Kidney tubule cell (primary cell): ENCODE measurements at places on chromosomes 7 and 10.
A peak's percentile ranks its signal among the peaks of the same experiment; 100 is the strongest.

DNA sequence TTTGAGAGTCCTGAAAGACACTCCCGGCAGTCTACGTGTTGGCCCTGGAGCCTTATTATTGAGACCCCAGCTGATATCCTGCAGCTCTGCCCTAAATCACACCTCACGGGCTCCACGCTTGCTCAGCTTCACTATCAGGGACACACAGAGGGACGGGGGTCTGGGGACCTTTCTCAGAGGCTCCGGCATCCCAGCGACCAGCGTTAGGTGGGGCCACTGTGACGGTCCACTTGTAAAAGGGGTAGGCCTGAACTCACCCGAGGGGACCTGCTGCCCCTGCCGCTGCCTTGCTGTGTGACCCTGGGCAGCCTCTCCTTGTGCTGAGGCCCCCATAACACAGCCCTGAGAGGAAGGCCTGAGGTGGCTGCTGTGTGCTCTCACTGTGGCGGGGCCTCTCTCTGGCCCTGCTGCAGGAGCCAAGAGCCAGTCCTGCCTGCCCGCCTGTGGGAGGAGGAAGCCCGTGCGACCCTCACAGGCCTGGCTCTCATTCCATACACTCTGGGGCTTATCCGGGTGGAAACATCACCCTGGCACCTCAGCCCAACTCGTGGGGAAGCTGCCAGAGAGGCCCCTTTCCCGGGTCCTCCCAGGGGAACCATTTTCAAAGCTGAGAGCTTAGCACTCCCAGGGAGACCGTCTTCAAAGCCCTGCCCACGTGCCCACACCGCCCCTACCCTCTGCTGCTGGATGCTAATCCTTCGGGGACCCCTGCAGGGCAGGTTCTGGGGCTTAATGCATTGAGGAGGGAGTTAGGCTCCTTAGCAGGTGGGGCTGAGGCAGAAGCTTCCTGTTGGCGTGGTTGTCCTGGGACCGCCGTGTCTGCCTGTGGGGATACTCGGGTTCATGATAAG, 21.7 kb downstream of the AQP1 start:
- no peak for DNase-seq

DNA sequence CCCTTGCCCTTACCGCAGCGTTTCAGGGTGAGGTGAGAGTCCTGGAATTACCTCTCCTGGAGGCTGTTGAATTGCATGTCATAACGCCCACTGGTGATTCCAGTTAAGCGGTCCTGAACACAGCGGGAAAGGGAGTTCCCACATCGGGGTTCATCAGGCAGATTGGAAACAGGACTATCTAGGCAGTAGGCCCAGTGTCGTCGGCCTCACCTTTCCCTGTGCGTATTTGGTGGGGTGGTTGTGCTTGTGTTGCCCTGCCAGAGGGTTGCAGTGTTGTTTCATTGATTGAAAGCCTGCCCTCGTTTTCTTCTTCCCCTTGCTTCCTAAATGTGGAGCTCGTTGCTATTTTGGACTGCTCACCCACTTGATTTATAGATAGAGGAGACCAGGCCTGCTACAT, 10.6 kb upstream of the SUN1 start:
- peak; percentile 25 for DNase-seq

- peak; percentile 79 for DNase-seq
Measured at GRCh38 chr7:117777335-117778142, 95.7 kb downstream of the CTTNBP2 start.

DNA sequence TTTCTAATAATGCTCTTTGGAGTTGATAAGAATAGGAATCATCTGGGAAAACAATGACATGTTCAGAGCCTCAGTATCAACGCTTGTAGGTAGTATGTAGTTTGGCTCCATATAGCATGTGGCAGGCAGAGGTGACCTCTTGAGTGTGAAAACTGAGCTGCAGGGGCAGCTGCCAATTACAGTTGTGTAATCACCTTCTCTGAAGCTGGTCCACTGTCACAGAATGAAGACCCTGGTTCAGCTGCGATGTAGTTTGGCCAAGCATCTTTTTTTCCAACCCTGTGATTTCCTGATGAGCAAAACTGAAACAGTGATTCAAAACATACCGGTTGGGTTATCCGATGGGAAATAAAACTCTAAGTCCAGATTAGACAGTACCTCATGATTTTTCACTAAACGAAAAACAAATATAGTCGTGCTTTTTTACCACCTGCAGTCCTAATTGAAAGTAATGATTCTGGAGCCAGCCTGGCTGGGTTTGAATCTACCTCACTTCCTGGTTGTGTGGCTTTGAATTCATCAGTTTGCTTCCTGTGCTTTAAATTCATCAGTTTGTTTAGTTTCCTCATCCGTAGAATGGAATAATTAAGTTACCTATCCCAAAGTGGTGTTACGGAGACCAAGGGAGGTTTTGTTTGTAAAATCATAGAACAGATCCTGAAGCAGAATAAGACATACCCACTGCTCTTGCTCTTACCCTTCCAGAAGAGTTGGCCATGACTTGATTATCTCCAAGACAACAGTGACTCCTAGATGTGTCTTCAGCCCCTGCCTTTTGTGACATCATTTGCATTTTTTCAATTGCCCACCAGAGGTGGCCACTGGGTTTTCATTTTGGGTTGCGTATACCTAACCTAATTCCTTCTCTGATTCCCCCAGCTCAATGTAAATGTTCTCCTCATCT, 87.4 kb downstream of the CELF2 start:
- no peak for DNase-seq

- peak; percentile 72 for DNase-seq
Measured at GRCh38 chr7:143882604-143883078, 19.3 kb downstream of the TCAF1 start.

DNA sequence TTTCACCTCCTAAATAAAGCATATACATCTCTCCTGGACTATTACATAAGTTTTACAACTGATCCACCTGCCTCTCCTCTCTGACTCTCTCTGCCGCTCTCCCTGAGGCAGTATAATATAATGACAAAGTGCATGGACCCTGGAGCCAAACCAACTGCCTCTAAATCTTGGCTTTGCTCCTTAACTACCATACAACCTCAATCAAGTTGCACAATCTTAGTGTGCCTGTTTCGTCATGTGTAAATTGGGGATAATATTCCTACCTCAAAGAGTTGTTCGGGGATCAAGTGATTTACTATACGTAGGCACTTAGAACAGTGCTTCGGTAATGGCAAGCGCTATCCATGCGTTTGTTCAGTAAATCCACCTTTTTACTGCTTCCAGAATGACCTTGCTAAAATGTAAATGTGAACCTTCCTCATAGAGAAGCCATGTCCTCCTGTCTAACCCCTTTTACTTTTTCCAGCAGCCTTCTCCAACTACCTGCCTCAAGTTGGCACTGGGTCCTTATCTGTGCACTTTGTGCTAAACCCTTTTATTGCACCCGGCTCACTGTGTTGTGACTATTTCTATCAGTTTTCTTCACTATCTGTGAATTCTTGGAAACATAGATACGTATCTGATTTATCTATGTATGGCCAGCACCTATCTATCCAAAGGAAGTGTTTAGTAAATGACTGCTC, 30.6 kb upstream of the DLD start:
- no peak for DNase-seq

DNA sequence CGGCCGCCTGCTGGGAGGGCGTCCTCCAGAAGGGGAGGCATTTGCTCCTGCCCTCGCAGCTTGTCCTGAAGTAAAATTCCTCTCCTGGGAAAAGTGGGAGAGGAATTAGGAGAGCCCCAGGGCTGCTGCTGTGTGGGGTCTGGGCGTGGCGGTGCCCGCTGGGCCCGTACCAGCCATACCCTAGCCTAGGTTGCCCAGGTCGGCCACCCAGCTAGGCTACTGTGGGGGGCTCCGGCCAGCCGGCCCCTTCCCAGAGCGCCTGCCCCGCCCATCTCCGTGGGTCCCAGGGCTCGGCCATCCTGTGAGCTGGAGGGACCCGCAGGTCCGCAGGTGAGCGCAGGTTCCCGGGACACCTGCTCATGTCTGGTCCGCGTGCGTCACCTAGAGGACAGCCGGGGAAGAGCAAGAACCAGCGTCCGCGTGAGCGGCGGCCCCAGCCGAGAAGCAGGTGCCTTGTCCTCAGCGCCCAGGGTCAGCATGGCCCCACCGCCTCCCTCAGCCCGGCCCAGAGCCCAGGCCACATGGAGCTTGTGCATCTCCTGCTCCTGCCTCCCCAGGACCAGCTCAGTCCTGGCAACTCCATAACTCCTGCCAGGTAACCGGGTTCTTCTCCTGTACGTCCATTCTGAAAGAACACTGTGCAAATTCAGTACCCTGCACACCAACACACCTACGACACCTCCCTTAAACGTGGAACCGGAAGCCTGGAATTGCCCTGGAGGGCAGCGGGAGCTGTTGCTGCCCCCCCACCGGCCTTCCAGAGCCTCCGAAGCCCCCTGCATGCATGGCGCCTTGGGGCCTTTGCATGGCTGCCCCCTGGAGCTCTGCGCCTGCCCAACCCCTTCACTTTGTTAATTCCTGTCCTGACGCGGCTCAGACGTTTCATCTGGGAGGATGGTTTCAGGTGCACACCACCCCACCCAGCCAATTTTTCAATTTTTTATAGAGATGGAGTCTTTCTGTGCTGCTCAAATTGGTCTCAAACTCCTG, 22.8 kb upstream of the FOXL3 start:
- peak; percentile 30 for DNase-seq

DNA sequence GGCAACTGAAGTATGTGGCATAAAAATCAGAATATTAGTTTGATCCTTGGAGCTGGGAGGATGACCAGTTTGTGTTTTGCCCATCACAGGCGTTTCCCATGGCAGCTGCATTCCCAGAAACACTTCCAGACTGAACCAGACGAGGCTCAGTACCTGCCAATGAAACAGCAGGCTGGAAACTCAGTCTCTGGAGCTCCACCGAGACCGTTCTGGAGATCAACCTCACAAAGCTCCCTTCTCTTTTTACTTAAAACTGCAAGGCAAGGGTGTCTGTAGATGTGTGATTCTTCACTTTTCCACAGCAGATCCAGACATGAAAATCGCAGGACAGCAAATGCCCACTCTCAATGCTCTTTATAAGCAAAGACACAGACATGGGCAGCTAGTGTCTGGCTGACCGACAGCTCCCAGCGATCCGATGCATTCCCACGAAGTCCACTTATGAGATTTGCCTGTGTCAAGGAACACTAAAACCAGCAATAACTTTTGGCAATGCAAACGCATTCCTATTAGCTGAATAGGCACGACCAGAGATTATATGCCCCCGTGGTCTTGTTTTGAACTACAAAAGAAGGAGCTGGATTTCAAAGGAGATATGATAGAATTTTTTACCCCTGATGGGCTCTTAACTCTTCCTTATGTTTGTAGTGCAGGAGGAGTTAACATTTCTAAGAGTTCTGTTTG, 72.6 kb downstream of the ADAM12 start:
- no peak for DNase-seq

DNA sequence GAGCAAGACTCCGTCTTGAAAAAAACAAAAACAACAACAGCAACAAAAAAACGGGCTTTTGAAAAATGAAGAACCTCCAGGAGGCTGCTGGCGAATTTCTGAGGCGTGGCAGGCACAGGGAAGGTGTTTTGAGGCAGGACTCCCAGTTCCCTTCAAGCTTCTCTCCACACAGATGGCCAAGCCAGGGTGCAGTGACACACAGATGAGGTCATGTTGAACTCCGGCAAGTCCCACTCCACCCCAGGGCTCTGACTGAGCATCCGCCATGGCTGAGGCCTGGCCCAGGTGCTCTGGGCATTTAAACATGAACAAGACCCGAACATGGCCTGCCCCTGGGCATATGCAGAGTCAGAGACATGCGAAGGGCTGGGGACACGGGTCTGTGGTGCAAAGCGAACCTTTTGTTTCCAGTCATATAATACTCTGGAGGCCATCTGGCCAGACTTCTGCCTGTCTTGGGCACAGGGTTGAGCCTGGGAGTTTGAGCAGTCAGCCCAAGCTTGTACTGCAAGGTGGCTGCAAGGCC, 514.6 kb upstream of the FOXK1 start:
- peak; percentile 26 for DNase-seq

DNA sequence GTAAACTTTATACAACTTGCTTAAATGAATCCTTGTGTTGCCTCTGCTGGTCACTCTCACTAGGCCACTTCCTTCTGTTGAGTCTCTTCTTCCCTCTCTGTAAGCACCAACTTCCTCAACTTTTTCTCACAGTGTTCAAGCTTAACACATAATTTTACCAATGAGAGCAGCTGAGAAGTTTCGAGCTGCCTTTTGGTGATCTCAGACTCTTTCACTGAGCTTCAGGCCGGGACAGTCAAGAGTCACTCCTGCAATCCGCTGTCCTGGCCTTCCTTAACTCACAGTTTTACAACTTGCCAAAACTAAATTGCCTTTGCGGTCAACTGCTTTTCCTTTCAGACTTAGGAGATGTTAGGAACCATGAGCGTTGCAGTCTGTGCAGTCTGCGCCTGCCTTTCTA, 47.4 kb downstream of the PRPF18 start:
- DNase-seq = no peak

DNA sequence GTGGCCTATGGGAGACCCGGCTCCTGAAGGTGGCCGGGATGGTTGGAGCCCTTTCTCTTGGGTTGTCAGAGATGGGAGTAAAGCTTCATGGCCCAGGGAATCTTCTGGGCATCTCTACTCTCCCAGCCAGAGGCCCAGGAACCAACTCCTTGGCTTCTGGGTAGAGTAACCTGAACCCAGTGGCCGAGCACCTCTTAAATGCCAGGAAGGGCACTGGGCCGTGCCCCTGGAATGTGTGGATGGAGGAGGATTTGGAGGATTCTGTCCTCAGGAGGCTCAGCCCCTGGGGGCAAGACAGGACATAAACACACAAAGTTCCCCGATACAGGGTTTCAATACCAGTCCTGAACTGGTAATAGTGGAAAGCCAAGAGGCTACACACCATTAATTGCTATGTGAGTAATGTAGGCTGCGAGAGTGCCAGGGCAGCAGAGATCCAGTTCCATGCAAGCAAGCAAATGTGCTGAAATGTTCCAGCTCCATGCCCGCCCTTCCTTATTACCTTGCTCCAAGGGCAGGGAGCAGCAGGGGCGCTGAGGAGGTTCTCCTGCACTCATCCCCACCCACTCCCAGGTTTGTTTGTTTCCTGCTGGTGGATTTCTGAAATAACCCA, 1.2 kb downstream of the PALD1 start:
- DNase-seq = peak; percentile 34

DNA sequence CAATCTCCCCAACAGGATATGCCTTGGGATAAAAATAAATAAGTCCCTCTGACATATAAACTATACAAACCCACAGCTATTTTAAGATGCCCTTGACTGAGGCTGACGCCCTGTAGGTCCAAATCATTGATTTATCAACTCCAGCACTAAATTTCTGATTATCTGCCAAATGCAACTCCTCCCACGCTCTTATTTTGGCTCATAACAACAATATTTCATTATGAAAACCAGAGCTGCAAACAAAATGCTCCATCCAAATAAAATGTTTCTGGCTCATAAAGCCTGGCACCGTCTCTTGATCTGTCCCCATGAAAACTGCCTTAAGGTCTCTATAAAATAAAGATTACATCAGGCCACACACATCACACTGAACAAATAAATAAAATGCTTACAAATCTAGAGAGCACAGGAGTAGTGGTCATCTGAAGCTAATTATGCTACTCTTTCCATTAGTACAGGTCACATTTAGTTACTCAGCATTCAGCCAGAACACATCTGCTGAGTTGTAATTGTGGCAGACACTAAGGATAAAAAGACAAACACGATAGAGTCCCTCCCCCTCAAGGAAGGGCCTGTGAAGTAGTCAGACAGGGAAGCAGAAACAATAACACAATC, 28.8 kb downstream of the CACUL1 start:
- DNase-seq = no peak
